ENCODE measurements at places on chromosomes 16 and 17. TPM values are rescaled to one million over a fixed set of nuclear protein-coding genes. Genes with fewer than 3 reads are reported as not detected.

Gene RGS11
- 0.14 TPM for total RNA-seq

Gene RAMP2
- not detected for total RNA-seq

Gene SLC52A1
- total RNA-seq, result 0.50 TPM

Gene APPBP2
- 19.1 TPM for total RNA-seq

Gene SOX8
- under 0.01 TPM for total RNA-seq

Gene CACNG4
- total RNA-seq, result 0.07 TPM

Gene SOX9
- 4.4 TPM for total RNA-seq

Gene PPY
- total RNA-seq, result not detected

Gene CYTH1
- total RNA-seq, result 44.6 TPM

Gene ANKS4B
- not detected for total RNA-seq

Gene YPEL3
- 14.5 TPM for total RNA-seq

Gene B3GNT9
- 11.5 TPM for total RNA-seq

Gene MAP3K3
- total RNA-seq, result 9.9 TPM

Gene MMP15
- 11.3 TPM for total RNA-seq

Gene NAE1
- total RNA-seq, result 64.6 TPM

Gene HSD17B1
- 3.4 TPM for total RNA-seq

Gene NPIPB12
- 40.9 TPM for total RNA-seq

Gene GAST
- total RNA-seq, result not detected

Gene HOXB7
- total RNA-seq, result 0.78 TPM
